ENCODE measurements at places on chromosomes 1 and 21.

GRCh38 chr1:53902235-53903138 lies 8.5 kb downstream of the DIO1 start:
- no peak for DNase-seq

- no peak for DNase-seq
Measured at GRCh38 chr21:46163380-46163779, 8.0 kb upstream of the FTCD start.

DNA sequence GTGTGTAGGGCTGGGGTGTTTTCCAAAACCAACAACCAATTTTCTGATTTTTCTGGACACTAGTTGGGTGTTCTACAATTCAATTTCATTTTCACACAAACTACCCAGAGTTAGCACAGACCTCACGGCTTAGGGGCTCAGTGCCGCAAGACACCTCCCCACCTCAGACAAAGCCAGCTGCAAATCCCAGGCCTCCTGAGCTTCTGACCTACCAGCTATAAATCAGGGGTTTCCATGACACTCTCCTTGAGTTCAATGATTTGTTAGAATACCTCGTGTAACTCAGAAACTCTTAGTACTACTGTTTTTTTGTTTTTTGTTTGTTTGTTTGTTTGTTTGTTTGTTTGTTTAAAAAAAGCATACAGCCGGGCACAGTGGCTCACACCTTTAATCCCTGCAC lies 28.7 kb upstream of the FAM89A start:
- no peak for DNase-seq

DNA sequence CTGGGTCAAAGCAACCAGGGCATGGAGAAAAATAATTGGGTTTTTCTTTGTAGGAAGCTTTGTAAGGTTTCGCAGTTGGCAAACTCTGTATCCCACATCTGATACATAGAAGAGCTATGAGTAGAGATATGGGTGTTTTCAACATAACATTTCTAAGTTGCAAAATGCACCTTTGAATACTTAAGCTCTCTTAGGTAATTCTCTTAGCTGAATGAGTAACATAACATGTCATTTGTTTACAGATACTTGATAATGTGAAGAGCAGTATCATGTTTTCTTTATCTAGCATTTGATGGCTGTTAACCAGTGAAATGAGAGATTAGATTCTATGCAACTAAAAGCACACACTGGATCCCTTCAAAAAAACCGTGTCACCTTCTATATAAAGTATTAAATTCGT lies 21.6 kb downstream of the RAVER2 start:
- DNase-seq, result no peak

- DNase-seq, result no peak
Measured at GRCh38 chr1:7232441-7233236, 447.4 kb downstream of the CAMTA1 start.

DNA sequence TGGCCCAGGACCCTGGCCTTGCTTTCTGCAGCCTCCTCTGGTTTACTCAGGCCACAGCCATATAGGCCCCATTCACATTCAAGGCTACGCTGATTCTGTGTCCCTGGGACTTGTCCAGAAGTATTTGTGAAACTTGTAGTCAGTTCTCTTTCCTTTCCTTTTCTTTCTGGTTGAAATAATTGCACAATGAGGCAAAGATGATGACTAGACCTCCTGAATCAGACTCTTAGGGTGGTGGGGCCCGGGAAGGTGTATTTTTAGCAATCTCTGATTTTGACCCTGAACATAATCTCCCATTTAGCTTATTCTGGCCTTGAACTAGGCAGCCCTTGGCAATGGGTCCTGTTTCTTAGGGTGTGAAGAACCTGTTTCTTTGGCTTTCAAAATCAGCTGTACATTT lies 39.9 kb downstream of the STUM start:
- no peak for DNase-seq

DNA sequence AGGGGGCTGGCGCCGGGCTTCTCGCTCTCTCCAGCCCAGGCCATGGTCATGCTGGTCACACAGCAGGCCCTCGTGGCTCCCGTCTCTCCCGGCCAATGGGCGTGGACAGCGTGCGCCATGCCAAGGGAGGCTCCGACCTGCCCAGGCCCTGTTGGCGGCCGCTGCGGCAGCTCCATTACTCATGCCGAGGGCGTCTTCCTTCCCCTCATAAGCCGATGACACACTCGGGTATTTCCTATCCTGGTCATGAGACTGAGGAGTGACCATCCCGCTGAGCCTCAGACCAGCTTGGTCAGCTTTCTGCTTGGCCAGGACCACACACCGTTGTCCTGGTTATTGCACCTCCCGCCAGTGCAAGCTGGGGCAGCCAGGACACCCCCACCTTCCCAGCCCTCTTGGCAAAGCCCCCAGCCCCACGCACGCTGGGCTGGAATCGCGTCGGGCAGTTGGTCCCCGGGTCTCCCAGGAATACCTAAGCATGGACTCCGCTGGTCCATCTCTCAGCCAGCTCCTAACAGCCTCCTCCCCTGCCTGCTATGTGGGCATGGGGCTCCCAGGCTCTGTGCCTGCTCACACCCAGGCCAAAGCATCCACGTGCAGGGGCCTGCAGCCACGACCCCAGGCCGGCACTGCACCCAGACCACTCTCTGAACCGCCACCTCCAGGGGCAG lies 49.8 kb downstream of the ARHGEF16 start:
- no peak for DNase-seq

GRCh38 chr1:155864393-155864792 lies 5.0 kb downstream of the SYT11 start:
- no peak for DNase-seq

DNA sequence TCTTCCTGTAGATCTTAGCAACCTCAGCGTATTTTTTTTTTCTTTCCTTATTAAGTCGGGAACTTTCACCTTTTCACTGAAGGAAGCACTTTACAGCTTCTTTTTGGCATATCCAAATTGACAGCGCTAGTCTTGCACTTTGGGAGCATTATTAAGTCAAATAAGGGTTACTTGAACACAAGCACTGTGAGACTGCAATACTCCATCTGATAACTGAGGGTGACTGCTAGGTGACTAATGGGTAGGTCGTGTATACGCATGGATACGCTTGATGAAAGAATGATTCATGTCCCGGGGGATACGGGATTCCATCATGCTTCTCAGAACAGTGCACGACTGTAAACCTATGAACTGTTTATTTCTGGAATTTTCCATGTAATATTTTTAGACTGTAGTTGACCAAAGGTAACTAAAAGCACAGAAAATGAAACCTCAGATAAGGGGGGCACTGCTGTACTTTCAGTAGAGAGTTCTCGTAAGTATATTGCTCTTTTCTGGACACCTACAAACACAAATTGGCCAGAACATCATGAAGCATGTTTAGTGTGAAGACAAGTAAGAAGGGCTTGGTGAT lies 364.7 kb downstream of the SMYD3 start:
- no peak for DNase-seq

DNA sequence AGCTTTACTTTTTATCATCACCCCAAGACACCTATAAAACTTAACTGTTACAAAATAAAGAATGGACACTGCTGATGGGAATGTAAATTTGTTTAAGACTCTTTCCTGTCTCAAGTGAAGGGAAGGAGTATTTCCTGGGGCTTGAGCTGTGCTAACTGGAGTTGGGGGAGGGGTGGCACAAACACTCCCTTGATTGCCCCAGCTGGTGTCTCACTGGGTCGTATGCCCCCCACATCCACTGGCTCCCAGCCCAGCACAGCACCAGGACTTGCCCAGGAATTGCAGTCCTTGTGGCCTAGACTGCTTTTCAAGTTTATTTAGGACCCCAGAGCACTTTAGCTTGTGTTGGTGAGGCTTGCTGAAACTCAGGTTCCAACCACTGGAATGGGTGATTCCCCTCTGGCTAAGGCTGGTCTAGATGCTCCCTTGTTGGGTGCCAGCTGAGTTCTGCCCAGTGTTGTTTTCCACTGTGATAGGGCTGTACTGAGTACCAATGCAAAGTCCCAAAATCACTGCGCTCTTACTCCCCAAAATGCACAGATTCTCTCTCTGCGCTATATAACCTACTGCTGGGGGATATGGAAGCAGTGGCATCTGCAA lies 49.1 kb upstream of the DR1 start:
- DNase-seq, result no peak

Measured in HuH-7 (cell line).